ENCODE measurements at places on chromosomes 7 and 10. TPM values are rescaled to one million over a fixed set of nuclear protein-coding genes. Genes with fewer than 3 reads are reported as not detected.
A peak's percentile ranks its signal among the peaks of the same experiment; 100 is the strongest.

DNA sequence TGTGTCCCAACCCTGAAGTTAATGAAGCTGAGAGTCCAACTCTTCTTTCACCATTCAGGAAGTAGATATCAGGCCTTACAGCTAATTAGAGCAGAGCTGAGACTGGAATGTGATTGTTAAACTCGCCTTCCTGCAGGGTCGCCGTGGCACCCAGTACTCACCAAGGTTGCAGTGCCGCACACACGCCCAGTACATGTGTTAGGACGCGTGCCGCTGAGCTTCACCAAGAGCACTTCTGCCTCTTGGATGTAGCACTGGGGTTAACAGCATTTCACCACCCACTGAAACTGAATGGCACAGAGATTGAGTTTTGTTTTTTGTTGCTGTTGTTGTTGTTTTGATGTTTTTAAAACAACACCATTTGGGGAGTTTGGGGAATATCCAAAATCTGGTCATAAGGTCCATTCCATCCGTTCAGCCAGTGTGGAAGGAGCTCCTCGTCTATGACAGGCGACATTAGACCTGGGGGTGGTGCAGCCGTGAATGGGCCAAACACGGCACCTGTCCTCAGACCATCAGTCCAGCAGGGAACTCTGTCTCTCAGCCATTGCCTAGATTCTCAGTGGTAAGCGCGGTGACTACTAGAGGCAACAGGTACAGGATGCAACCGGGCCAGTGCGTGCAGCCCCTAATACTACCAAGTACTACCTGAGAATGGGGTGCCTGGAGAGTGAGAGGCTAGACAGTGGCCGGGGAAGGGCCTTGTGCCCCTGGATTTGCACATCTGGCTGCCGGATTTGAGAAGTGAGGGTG, 21.9 kb downstream of the WIPI2 start:
- H3K4me3 ChIP-seq: no peak overlapping the region
- H3K4me1 ChIP-seq: no peaks in the 10 kb centered on the region
- no peak overlapping the region for H3K27ac ChIP-seq
- H3K36me3 ChIP-seq: peaks cover 68% of the 10 kb centered on the region

GRCh38 chr10:117087521-117087920, 50.5 kb downstream of the VAX1 start:
- no peak overlapping the region for H3K4me3 ChIP-seq
- H3K27ac ChIP-seq: no peak overlapping the region
- no peaks in the 10 kb centered on the region for H3K36me3 ChIP-seq
- no peaks in the 10 kb centered on the region for H3K4me1 ChIP-seq

DNA sequence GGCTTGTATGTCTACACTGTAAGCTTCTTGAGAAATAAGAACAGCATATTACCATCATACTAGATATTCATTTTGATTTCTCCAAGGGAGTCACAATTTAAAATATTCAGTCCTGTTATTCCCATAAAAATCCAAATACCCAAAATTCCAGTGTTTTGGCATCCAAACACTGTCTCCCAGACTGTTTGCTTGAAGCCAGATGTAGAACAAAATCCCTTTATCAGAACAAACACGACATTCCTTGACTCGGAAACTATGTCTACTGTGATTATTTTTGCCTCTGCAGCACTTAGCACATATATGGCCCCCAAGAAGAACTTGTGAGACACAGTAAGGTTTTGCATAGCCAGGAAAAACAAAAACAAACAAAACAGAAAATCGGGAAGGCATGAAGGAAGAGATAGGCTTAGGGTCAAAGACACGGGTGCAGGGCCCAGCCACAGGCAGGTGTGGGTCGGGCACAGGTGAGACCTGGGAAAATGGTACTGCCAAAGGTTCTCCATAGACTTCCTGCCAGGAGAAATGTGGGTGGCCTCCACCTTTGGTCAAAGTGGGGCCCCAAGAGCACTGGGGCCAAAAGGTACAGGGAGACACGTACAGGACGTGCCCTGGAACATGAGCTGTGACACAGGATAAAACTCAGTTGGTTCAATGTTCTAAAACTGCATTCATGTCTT, 36.5 kb downstream of the CPXM2 start:
- no peak overlapping the region for H3K4me3 ChIP-seq
- H3K4me1 ChIP-seq: no peaks in the 10 kb centered on the region
- no peak for DNase-seq
- no peak overlapping the region for H3K27ac ChIP-seq
- no peaks in the 10 kb centered on the region for H3K27me3 ChIP-seq

DNA sequence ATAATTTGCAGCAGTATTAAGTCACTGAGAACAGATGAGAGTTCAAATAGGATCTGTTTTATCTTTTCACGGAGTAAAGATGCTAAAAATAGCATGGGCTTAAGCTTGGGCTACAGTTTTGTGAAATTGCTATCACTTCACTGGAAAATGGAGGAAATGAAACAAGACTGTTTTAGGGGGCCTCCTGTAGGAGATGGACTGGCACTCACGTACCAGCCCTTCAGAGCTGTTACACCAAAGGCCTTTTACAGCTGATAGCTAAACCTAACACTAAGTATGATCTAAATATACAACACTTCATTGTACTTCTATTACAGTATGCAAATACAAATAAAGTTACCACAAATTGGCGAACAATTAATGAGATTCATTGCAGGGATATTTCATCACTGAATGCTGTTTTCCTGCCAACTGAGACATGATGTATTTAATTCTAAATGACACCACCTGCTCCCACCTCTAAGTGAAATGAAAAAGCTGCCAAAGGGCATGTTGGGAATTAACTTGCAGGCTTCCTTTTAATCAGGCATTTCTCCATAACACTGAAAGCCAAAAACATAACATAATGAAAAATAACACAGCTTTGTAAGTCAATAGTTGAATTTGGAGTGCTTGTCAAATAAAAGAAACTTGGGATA, 304.5 kb upstream of the LRRN3 start:
- H3K27me3 ChIP-seq: no peaks in the 10 kb centered on the region
- no peaks in the 10 kb centered on the region for H3K4me1 ChIP-seq
- H3K27ac ChIP-seq: no peak overlapping the region
- no peak overlapping the region for H3K4me3 ChIP-seq
- no peaks in the 10 kb centered on the region for H3K36me3 ChIP-seq
- DNase-seq: no peak

- no peak overlapping the region for H3K4me3 ChIP-seq
- no peaks in the 10 kb centered on the region for H3K4me1 ChIP-seq
- DNase-seq: no peak
- no peaks in the 10 kb centered on the region for H3K27me3 ChIP-seq
- no peaks in the 10 kb centered on the region for H3K36me3 ChIP-seq
Observed at GRCh38 chr7:153224890-153225289, 465.3 kb downstream of the ACTR3B start.

DNA sequence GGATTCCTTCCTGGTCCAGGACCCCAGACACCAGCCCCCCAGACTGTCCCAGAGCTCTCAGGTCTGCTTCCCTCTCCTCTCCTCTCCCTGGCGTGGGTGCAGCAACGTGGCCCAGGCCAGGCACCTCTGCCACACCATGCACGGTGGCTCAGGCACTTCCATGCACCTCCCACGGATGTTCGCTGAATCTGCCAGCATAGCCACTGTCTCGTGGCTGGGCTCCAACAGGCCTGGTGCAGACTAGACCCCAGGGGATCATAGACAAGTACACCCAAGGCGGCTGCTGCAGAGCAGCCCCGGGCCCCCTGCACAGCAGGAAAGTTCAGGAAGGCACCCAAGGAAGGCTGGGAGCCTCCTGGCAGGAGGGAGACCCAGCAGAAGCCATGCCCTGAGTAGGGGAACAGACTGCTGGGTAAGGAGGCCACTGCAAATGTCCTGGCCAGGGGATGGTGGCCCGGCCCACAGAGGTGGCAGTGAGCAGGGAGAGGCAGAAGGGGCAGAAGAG, 4.4 kb downstream of the RASGEF1A start:
- DNase-seq: peak; percentile 9
- H3K36me3 ChIP-seq: no peaks in the 10 kb centered on the region
- H3K27me3 ChIP-seq: no peaks in the 10 kb centered on the region
- H3K27ac ChIP-seq: no peak overlapping the region
- no peak overlapping the region for H3K4me3 ChIP-seq

DNA sequence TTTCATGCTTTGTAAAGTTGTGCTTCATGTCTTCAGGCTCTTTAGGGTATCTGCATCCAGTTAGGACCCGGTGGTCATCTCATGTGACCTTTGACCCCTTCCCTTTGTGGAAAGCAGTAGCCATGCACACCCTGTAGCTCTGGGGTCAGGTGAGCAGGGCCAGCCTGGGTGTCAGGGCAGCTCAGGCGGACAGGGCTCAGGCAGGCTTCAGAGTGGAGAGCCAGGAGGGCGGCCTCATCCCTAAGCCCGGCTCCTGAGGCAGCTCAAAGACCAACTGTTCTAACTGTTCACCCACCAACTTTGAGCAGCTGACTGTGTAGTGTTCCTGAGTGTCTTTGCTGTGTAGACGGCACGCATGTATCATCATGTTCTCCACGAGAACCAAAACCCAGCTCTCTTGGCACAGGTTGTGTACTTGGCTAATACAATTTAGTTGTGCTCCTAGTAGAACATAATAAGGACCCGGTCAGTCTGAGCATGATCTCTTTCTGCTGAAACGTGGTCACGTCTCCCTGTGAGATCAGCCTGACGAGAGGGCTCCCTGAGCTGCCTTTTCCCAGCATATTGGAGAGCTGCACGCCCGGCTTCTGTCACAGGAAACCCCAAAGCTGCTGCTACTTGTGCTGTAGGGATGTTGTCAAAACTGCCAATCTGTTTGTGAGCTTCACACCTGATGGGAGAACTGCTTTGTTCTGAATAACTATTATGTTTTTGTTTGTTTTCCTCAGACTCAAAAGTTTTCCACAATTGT, 30.0 kb downstream of the EEPD1 start:
- no peaks in the 10 kb centered on the region for H3K36me3 ChIP-seq
- DNase-seq: no peak
- H3K27me3 ChIP-seq: no peaks in the 10 kb centered on the region
- H3K27ac ChIP-seq: no peak overlapping the region
- no peaks in the 10 kb centered on the region for H3K4me1 ChIP-seq

Gene SLC16A12
- total RNA-seq: not detected

Gene STEAP4
- 1.9 TPM for total RNA-seq

Gene LIPF
- total RNA-seq: not detected

Gene AKR1C2
- total RNA-seq: 26.4 TPM

Gene MYO3A
- total RNA-seq: 0.13 TPM

Gene RADIL
- 1.1 TPM for total RNA-seq

Gene SLC26A3
- total RNA-seq: 339 TPM

All from Peyer's patch (tissue), 4 donors.